DMS 273 treated with DMSO at 0.1 percent for 48 hours (cell line): ENCODE measurements at places on chromosomes 5 and 9.
A peak's percentile ranks its signal among the peaks of the same experiment; 100 is the strongest.

DNA sequence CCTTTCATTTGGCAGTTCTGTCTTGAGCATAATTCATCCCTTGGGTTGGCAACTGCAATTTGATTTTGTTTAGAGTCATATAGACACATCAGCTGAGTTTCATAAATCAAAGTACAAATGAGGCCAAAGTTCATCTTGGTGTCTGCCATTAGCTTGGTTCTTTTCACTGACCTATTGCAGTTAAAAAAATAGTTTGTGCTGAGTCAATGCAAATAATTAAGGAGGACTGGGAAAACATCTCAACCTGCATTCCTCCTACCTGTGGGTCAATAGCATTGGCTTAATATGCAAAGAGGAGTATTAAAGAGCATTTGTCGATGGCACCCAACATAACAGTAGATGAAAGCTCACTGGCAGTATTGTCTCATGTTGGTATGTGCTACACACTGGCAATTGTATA is 1.6 kb downstream of the PKD2L2 start:
- DNase-seq = no peak

DNA sequence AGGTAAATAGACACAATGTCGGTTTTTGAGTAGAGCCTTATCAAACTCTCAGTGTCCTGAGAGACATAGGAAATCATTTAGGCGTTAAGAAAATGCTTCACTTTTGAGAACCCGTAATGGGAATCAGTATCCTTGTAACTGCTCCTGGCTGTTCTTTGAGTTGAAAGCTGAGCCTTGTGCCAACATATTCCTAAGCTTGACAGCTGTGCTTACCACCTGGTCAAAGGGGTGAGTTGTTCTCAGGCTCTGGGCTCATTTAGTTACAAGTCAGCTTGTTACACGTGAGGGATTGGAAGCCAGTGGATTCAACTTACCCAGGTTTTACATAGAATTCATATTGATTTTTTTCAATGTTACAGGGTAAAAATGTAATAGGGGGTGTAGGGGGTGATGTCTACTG is 145.9 kb downstream of the GABRB2 start:
- DNase-seq = peak; percentile 93

GRCh38 chr9:116153765-116154333 is at the start of gene PAPPA:
PAPPA (plus strand) TSS chr9:116153791; CDS start chr9:116154173, 382 bp downstream.
- DNase-seq = no peak

DNA sequence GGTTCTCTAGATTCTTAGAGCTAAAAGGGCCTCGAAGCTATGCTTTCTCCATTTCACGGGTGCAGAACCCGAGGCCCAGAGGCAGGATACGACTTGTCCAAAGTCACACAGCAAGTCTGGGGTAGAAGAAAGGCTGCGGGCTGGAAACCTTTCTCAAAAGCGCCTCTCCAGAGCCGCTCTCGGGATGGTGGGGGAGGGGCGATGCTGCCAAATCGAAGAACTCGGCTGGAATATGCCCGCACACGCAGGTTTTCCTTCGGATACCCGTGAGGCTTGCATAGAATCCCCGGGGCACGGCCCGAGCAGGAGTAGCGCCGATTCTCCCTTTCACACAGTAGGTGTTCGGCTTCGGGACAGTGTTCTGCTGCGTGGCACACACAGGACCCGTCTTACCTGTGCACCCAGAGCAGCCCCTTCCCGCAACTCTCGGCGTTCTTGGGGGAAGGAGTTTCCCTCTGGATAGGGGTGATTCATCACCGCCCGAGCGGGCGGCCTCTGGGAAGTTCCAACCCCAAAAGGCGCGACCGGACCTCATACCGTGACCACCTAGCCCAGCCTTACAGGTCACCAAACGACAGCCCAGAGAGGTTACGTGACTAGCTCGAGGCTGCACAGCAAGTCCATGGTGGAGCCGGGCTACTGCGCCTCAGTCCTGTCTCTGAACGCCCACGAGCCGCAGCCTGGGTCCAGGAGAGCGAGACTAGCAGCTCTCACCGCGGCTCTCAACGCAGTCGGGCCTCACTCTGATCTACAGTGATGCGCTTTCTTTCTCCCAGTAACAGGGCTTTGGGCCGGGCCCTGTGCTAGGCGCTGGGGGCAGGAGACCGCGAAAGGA is 4.1 kb downstream of the PAX5 start:
- no peak for DNase-seq

- DNase-seq = no peak
Measured at GRCh38 chr9:13026956-13027355, 252.1 kb downstream of the LURAP1L start.
